ENCODE measurements at places on chromosomes 11 and 22.

DNA sequence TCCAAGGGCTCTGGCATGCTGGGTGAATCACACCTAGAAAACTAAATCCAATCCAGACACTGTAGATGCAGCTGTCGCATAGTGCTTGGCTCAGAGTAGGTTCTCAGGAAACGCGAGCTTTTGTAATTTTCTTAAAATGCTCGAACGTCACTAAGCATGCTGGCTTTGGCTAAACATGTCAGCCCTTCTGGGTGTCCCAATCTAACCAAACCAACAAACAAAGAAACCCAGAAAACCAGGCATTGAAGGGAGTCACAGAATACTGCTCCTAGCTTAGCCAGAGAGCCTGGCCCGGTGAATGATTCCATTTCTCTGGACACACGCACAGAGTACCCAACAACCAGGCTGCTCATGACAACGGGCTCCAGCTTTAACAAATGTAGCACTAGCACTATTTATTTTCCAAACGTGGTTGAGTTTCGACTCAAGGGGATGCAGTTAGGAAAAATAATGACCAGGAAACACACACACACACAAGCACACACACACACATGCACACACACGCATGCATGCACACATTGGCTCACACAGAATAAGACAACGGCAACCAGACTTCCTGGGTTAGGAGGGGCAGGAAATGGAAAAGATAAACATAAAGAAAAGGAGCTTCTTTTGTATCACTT lies 492.6 kb downstream of the MIAT start:
- DNase-seq, result no peak
- H3K4me1 ChIP-seq, result no peaks in the 10 kb centered on the region
- H3K27ac ChIP-seq, result no peak overlapping the region
- H3K4me3 ChIP-seq, result no peak overlapping the region

GRCh38 chr22:37326726-37327125 lies 44.4 kb downstream of the CYTH4 start:
- peaks cover 29% of the 10 kb centered on the region for H3K4me1 ChIP-seq
- no peaks in the 10 kb centered on the region for H3K36me3 ChIP-seq
- no peak for DNase-seq

GRCh38 chr11:128757235-128757711 lies 63.4 kb downstream of the FLI1 start:
- H3K27me3 ChIP-seq, result no peaks in the 10 kb centered on the region
- H3K36me3 ChIP-seq, result peaks cover 51% of the 10 kb centered on the region
- no peak overlapping the region for H3K27ac ChIP-seq

DNA sequence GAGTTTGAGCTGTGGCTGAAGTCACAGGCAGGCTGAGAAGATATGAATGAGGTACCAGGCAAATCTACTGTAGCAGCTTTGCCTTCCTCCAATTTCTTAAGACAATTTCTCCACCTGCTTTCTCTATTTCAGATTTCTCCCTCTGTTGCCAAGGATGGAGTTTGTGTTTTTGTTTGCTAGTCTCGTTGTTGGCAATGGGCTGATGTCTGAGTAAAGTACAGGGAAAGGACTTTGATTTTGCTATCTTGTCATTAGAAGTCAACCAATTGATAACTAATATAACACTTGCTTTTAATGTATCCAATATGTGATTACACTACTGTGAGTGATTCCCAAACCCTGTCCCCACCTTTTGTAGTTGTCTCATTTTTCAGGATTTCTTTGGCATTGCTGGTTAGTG lies 40.1 kb upstream of the RRAS2 start:
- no peak overlapping the region for H3K27ac ChIP-seq
- H3K36me3 ChIP-seq, result no peaks in the 10 kb centered on the region
- H3K27me3 ChIP-seq, result no peaks in the 10 kb centered on the region
- H3K4me1 ChIP-seq, result no peaks in the 10 kb centered on the region

GRCh38 chr22:46183733-46184132 lies 33.4 kb downstream of the PPARA start:
- H3K27me3 ChIP-seq, result no peaks in the 10 kb centered on the region
- H3K4me1 ChIP-seq, result no peaks in the 10 kb centered on the region
- H3K27ac ChIP-seq, result no peak overlapping the region
- no peak for DNase-seq
- peaks cover 17% of the 10 kb centered on the region for H3K36me3 ChIP-seq

- no peaks in the 10 kb centered on the region for H3K36me3 ChIP-seq
- no peaks in the 10 kb centered on the region for H3K4me1 ChIP-seq
- no peak for DNase-seq
- no peak overlapping the region for H3K27ac ChIP-seq
Observed at GRCh38 chr11:92253945-92254344, 29.3 kb downstream of the FAT3 start.

- no peaks in the 10 kb centered on the region for H3K27me3 ChIP-seq
- no peak for DNase-seq
- peaks cover 12% of the 10 kb centered on the region for H3K4me1 ChIP-seq
- peaks cover 2% of the 10 kb centered on the region for H3K36me3 ChIP-seq
- H3K4me3 ChIP-seq, result no peak overlapping the region
Observed at GRCh38 chr11:46615756-46616155, 1.3 kb downstream of the HARBI1 start.

DNA sequence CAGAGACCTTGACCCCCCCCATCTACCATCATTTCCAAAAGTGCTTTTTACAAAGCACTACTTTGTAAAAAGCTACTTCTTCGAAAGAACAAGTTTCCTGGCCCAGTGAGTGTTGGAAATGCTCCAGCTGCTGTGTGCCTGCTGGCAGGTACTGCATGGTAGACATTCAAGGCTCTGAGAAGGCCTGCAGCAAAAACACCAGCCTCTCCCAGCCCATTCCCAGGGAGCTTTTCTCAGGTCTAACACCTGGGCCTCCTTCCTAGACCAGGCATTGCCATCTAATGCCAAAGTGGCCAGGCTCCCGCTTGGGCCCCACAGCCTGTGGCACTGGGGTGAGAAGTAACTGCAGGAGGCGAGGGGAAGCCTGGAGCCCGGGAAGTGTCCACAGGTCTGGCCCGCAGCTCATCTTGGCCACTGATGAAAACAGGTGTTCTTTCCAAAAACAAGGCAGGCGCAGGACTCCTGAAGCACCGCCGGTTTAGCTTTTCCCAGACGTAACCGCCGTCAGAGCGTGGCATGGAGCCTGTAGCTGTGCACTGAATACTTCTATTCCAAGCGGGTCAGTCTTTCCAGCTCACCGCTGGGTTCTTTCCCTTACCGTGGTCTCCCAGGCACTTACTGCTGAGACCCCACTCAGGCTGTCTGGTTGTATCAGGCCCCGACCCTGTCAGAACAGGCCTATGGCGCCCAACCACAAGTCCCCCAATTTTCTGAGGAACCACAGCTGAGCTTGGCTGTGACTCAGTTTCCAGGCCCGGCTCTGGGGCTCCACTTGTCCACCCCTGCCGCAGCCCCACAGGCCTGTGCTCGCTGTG lies 1.2 kb upstream of the TCIRG1 start:
- H3K27ac ChIP-seq, result no peak overlapping the region
- H3K36me3 ChIP-seq, result peaks cover 21% of the 10 kb centered on the region
- DNase-seq, result no peak
- no peaks in the 10 kb centered on the region for H3K27me3 ChIP-seq

- H3K36me3 ChIP-seq, result no peaks in the 10 kb centered on the region
- no peak overlapping the region for H3K4me3 ChIP-seq
- H3K27ac ChIP-seq, result no peak overlapping the region
- DNase-seq, result no peak
- H3K4me1 ChIP-seq, result no peaks in the 10 kb centered on the region
Observed at GRCh38 chr11:26677566-26677965, 44.3 kb downstream of the SLC5A12 start.

GRCh38 chr11:21948876-21949275 lies 244.0 kb upstream of the ANO5 start:
- H3K27me3 ChIP-seq, result no peaks in the 10 kb centered on the region
- no peaks in the 10 kb centered on the region for H3K4me1 ChIP-seq
- no peak overlapping the region for H3K27ac ChIP-seq
- no peaks in the 10 kb centered on the region for H3K36me3 ChIP-seq
- no peak overlapping the region for H3K4me3 ChIP-seq

GRCh38 chr22:29871684-29872083 lies 11.3 kb upstream of the MTMR3 start:
- H3K4me3 ChIP-seq, result no peak overlapping the region
- peaks cover 8% of the 10 kb centered on the region for H3K4me1 ChIP-seq
- H3K27ac ChIP-seq, result no peak overlapping the region
- H3K36me3 ChIP-seq, result no peaks in the 10 kb centered on the region
- H3K27me3 ChIP-seq, result no peaks in the 10 kb centered on the region

DNA sequence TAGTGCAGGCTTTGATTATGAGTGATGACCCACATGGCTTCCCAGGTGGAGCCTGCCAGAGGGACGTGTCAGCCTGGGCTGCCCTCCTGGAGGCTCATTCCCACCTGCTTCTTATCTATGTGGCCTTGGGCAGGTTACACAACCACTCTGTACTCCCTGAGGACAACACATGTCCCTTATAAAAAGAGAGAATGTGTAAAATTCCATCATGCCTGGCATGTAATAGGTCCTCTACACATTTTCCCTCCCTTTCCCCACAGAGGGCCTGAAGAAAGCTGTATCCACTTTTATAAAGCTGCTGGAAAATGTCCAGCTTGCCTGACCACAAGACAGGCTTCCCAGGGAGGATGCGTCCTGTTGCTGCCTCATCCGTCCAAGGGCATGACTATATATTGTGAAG lies 55.0 kb upstream of the VSTM5 start:
- no peak for DNase-seq
- no peak overlapping the region for H3K27ac ChIP-seq
- H3K36me3 ChIP-seq, result no peaks in the 10 kb centered on the region

GRCh38 chr11:116600930-116601329 lies 171.9 kb downstream of the BUD13 start:
- H3K4me3 ChIP-seq, result no peak overlapping the region
- H3K27ac ChIP-seq, result no peak overlapping the region
- no peaks in the 10 kb centered on the region for H3K36me3 ChIP-seq

DNA sequence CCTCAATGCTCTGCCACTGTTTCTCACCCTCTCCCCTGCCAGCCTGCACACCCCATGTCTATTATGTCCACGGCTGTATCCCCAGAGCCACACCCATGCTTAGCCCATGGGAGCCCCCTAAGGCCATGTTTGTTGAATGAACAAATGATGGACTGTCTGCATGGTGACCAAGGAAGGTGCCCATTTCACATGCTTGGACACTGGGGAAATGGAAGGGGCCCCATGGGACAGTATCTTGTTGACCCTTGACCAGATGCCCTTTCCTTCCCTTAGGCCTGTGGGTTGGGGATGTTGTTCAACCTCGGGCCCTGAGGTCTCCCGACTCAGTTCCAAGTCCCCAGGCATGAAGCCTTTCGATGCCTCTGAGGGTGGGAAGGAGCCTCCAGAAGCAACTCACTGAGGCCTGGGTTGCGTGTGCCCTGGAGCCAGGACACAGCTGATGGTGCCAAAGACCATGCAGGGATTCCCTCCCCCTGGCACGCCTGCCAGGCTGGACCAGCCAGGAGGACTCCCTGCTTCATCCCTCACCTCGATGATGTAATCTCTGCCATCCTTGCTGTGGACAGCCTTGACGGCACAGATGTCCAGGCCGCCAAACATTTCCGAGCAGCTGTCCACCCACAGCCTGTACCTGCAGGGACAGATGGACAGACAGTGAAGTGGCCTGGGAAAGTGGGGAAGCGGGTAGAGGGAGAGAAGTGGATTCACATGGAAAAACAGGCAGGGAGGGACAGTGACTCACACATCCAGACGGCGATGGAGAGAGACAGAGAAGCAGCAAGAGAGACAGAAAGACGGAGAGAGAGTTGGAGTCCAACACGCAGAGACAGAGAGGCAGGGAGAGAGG lies 58.9 kb downstream of the FBXO7 start:
- no peak for DNase-seq
- H3K4me3 ChIP-seq, result no peak overlapping the region
- H3K27me3 ChIP-seq, result no peaks in the 10 kb centered on the region
- H3K4me1 ChIP-seq, result no peaks in the 10 kb centered on the region
- H3K27ac ChIP-seq, result no peak overlapping the region

DNA sequence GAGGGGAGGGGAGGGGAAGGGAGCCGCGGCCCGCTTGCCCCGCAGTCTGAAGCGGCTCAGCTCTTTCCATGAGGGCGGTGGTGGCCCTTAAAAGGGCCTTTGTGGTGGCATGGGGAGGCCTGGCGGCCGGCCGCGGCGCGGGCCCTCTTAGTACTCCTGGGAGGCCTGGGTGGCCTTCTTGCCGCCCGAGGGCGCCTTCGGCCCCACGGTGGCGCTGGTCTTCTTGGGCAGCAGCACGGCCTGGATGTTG lies 6.9 kb downstream of the DPAGT1 start:
- peaks cover 21% of the 10 kb centered on the region for H3K4me1 ChIP-seq
- H3K27ac ChIP-seq, result peak overlapping the region; percentile 88
- peaks cover 18% of the 10 kb centered on the region for H3K36me3 ChIP-seq
- peak; percentile 64 for DNase-seq
- peak overlapping the region; percentile 59 for H3K4me3 ChIP-seq
- no peaks in the 10 kb centered on the region for H3K27me3 ChIP-seq

DNA sequence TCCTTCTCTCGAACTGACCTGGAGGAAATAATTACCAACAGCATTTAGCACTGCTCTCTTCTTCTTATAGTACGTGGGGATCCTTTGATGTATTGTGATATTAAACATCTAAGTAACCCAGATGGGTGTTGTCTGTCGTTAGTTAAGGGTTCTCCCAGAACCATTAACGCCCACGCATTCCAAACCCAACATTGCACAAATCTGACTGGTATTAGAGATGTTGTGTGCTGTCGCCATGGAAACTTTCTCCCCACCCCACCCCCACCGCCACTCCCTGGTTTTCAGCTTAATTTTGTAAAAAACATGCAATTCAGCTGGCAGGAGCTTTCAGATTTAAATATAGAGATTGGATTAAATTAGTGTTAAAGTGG lies 1495.2 kb downstream of the TBC1D22A start:
- H3K4me1 ChIP-seq, result peaks cover 25% of the 10 kb centered on the region
- H3K4me3 ChIP-seq, result no peak overlapping the region
- H3K27me3 ChIP-seq, result peaks cover 5% of the 10 kb centered on the region
- DNase-seq, result no peak
- no peak overlapping the region for H3K27ac ChIP-seq

GRCh38 chr22:42430528-42431125 lies 1.6 kb downstream of the NFAM1 start:
- H3K4me1 ChIP-seq, result peaks cover 11% of the 10 kb centered on the region
- no peak overlapping the region for H3K27ac ChIP-seq
- H3K27me3 ChIP-seq, result peaks cover 45% of the 10 kb centered on the region
- H3K4me3 ChIP-seq, result no peak overlapping the region
- no peaks in the 10 kb centered on the region for H3K36me3 ChIP-seq

DNA sequence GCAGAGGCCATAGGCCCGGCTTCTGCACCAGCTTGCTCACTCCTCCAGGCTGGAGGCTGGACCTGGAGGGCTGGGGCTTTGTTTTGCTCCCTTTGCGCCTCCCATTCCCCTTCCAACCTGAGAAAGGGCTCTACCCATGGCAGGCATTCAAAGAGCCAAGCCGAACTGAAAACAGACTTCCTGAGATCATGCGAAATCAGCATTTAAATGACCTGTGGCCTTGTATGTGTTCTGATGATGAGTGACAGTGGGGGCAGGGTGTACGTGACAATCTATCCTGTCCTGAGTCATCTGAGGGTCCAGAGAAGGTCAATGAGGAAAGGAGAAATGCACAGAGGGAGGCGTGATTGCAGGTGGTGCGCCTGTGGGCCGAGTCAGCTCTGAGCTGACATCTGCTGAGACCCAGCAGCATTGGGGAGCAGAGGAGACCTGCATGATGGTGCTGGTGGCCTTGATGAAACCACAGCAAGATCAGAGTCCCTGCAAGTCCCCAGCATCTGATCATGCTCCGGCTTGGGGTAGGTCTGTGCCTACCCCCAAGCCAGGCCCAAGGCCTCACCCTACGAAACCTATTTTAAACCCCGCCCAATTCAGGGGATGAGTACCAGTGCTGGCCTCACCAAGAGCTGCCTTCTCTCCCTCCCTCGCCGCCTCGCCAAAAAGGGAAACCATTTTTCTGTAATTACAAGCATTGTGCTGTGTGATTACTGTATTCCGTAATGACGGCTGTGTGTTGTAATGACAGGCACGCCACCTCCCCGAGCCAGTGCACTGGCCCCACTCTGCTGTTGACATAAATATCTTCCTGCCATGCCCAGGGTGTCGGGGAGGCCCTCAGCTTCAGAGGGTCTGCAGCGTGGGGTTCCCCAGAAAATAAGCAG lies 95.2 kb upstream of the ANO1 start:
- H3K27me3 ChIP-seq, result peaks cover 63% of the 10 kb centered on the region
- no peaks in the 10 kb centered on the region for H3K4me1 ChIP-seq
- H3K27ac ChIP-seq, result no peak overlapping the region
- H3K4me3 ChIP-seq, result no peak overlapping the region

Data from thymus (tissue), 14 donors.